ENCODE measurements at places on chromosomes 7 and 10.

GRCh38 chr7:11177793-11178192 is 204.1 kb downstream of the PHF14 start:
- no peak for DNase-seq

- DNase-seq, result no peak
Measured at GRCh38 chr10:13629116-13629515, 42.4 kb downstream of the PRPF18 start.

GRCh38 chr7:330511-331230 is 40.7 kb downstream of the FOXL3 start:
- no peak for DNase-seq

GRCh38 chr10:76119036-76119435 is 687.6 kb downstream of the LRMDA start:
- DNase-seq, result no peak

- no peak for DNase-seq
Measured at GRCh38 chr10:88027570-88027969, 164.1 kb downstream of the PTEN start.

GRCh38 chr10:68897336-68897741 is 3.8 kb upstream of the DDX50 start:
- DNase-seq, result no peak

- no peak for DNase-seq
Measured at GRCh38 chr10:13327534-13327933, 20.6 kb downstream of the SEPHS1 start.

DNA sequence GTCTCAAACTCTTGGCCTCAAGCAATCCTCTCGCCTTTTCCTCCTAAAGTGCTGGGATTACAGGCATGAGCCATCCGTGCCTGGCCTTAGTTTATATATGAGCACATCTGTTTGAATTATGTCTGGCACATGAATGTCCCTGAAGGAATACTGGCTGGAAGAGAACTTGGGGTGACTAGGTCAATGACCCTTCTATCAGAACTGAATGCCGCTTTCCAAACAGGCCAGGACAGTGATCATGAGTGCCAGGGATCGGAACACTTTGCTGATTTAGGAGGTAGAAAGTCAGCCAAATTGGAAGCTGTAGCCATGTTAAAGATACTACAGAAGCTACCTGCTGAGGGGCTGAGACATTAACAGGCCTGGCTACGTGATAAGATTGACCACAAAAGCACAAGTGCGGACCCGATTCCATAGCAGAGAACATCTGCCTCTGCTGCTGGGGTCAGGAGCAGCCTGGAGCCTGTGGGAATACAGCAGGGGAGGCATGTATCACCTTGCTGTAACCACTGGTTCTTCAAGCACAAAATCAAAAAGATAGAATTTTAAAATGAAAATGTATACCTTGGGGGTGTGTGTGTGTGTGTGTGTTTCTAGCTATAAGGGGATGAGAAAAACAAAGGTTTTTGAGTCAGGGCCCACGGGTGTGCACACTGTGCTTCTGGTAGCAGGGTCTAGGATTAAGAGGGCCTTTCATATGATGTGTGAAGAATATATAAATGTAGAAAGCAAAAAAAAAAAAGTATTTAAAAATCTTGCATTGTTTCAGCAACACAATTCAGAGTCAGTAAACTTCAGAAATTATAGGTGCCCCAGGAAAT is 293.7 kb downstream of the BBS9 start:
- no peak for DNase-seq

DNA sequence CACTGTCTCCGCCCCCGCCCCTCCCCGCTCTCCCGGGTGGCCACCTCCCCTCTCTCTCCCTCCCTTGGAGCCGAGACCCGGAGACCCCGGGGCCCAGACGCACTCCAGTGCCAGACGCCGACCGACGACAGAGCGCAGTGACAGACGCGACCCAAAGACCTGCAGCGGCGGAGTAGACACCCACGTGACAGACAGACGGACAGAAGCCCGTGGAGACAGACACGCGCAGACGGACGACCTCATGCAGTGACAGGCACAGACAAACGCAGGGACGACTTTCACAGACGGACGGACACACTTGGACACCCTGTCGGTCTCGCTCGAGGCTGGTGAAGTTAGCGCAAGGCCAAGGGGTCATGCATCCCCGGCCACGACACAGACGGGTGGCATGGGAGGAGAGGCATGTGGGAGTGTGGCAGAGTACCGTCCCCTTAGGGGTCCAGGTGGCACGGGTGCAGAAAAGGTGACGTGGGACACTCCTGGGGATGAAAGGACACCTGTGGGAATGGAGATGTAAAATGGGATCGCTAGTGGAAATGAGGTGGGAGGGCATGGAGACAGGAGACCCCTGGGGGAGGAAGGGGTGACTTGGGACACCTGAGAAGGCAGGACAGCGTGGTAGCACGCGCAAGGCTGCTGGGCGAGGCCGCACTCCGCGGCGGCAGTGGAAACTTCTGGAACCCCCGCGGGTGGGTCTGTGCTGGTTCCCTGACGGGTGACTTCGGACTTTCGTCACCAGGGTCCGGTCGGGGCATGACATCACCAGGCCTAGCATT is 456 bp upstream of the ACHE start:
- no peak for DNase-seq

DNA sequence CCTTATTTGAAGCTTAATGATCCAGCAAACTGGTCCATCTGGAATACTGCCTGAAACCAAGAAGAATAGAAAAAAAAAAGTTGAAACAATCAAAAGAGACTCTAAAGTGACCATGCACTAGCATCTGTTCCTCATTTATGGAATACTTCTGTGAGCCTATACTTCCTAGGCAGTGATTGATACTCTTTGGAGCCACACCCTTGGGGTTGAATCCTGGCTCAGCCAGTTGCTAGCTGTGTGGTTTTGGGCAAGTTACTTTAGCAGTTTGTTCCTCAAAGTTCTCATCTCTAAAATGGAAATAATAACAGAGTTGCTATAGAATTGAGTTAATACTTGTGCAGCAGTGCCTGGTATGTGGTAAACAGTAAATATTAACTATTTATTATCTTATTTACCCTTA is 208.9 kb downstream of the GPR158 start:
- no peak for DNase-seq
